CD4-positive, alpha-beta T cell (primary cell): ENCODE measurements at places on chromosomes 1 and 21.

DNA sequence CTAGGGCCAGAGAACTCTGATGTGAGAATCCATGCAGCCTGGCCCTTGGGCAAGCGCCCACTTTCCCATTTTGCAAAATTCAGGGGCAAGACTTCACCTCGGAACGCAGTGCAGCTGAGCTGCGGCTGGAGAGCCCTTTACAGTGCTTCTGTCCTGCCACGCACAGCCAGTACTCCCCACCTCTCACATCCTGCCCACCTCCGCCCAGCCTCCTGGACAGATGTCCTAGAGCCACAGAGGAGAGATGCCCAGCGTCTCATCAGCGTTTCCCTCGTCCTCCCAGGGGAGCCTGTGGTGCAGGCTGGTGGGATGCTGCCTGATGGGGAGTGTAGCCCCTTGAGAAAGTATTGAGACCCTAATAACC lies 29.6 kb downstream of the RUNX3 start:
- DNase-seq, result no peak

DNA sequence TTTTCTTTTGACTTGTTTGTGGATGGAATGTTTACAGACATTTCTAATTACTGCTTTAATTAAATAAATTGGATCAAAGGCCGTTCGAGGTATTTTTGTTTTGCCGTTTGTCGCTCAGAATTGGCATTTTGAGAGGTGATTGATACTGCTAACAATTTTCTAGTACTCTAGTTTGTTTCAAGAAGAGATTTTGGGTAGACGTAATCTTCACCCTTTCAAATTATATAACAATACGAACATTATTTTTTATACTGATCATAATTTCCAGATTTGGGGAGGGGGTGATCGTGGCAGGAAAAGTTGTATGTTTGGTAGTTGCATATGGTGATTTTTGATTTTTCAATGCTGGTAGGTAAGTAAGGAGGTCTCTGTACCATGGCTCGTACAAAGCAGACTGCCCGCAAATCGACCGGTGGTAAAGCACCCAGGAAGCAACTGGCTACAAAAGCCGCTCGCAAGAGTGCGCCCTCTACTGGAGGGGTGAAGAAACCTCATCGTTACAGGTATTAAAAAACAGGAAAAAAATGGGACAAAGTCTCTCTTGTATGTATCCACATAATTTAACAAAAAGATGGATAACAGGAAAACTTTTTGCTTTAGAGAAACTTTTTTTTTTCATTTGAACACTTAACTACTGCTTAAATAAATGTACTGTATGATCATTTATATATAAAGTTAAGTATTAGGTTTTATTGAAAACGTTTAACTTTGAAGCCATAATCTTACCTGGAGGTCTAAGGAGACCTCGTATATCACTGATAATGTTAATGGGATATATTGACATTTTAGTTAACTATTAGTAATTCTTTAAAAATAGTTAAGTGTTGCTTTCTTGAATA lies 1.7 kb downstream of the H3-3A start:
- no peak for DNase-seq

DNA sequence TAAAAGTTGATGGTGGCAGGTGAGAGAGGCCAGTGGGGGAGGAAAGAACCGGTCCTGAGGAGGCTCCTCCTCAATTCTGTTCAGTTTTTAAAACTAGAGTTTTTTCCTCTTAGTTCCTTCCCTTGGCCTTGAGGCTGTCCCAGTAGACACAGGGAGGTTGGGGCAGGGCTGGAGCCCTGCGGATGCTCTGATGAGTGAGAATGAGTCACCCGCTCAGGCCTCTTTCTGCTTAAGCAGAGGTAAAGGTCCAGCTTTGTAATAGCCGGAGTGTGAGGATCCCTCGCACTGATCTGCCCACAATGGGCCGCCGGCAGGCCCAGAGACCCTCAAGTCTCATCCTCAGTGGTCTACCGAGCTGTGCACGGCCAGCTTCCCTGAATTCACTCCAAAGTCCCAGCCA lies 49.6 kb upstream of the IRF2BP2 start:
- peak; percentile 51 for DNase-seq

DNA sequence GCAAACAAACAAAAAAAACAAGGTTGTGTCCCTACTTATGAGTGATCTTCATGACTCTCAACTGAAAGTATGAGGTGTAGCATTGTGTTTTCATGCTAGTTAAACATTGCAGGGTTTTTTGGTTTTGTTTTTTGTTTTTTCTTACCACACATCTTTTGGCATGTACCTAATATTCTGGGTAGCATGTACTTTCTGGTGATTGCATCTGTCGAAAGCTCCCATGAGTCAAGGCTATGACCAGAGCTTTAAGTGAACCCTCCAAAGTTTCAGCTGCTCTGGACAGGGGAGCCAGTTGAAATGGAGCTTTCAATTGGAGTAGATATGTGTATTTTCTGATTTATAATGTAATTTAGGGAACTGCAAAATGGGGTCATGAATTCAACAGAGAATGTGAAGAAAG lies 115.5 kb downstream of the KCNK2 start:
- DNase-seq, result no peak

DNA sequence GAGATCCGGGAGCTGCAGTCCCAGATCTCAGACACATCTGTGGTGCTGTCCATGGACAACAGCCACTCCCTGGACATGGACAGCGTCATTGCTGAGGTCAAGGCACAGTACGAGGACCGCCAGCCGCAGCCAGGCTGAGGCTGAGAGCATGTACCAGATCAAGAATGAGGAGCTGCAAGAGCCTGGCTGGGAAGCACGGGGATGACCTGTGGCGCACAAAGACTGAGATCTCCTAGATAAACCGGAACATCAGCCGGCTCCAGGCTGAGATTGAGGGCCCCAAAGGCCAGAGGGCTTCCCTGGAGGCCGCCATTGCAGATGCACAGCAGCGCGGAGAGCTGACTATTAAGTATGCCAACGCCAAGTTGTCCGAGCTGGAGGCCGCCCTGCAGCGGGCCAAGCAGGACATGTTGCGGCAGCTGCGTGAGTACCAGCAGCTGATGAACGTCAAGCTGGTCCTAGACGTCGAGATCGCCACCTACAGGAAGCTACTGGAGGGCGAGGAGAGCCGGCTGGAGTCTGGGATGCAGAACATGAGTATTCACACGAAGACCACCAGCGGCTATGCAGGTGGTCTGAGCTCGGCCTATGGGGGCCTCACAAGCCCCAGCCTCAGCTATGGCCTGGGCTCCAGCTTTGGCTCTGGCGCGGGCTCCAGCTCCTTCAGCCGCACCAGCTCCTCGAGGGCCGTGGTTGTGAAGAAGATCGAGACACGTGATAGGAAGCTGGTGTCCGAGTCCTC lies 25.5 kb downstream of the ETV3L start:
- peak; percentile 63 for DNase-seq

- DNase-seq, result no peak
Observed at GRCh38 chr1:154624746-154625643, 17.0 kb upstream of the ADAR start.

DNA sequence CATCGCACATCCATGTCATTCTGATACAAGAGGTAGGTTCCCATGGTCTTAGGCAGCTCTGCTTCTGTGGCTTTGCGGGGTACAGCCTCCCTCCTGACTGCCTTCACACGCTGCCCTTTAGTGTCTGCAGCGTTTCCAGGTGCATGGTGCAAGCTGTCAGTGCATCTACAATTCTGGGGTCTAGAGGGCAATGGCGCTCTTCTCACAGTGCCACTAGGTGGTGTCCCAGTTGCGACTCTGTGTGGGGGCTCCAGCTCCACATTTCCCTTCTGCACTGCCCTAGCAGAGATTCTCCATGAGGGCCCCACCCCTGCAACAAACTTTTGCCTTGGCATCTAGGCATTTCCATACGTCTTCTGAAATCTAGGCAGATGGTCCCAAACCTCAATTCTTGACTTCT lies 138.2 kb upstream of the BRINP3 start:
- no peak for DNase-seq

DNA sequence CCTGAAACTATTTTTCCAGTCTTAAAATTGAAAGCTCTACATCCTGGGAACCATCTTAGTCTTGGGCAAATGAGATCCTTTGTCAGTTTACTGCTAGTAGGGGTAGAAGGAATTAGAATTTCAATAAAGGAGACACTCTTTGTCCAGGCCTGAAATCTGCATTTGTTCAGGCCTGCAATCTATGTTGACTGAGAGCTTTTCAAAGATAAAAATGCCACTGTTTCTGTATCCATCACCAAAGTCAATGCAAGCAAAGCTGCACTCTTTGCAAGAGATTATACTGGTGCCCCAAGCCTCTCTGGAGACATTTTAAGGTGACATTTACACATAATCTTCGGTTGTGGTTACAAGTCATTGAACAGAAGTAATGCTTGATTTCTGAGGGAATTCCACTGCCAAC lies 135.7 kb downstream of the CTH start:
- DNase-seq, result no peak

- no peak for DNase-seq
Observed at GRCh38 chr1:104072915-104073371, 323.2 kb downstream of the AMY1C start.

DNA sequence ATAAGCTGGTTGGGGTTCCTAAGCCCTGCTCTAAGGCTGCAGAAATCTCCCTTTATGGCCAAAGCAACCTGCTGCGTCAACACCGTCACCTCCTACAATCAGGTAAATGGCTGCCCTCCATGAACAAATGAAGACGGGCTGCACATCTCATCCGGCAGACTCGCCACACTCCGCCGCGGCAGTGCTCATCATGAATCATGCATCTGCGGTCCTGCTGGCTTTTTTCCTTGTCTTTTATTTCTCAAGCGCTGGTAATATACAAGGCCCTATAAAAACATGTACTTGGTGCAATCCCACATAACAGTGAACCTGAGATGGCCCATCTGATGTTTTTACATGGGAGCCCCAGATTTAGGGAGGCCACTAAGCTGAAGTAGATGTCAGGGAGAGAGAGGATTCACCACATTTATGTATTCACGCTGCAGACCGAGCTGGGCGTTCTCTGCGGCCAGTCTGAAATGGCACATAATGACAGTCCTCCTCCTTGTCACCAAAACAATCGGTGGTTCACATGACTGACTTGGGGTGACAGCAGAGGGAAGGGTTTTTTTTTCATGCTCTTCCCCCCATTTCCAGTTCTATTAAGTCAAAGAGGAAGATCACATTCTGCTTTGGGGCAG lies 91.6 kb downstream of the KAZN start:
- no peak for DNase-seq

- no peak for DNase-seq
Observed at GRCh38 chr1:168561989-168562388, 14.4 kb upstream of the XCL1 start.

- DNase-seq, result no peak
Observed at GRCh38 chr21:34695434-34695833, 26.6 kb downstream of the CLIC6 start.

- no peak for DNase-seq
Observed at GRCh38 chr1:89842567-89843272, 21.9 kb downstream of the LRRC8D start.

- DNase-seq, result no peak
Observed at GRCh38 chr1:14466006-14466405, 132.5 kb upstream of the KAZN start.

DNA sequence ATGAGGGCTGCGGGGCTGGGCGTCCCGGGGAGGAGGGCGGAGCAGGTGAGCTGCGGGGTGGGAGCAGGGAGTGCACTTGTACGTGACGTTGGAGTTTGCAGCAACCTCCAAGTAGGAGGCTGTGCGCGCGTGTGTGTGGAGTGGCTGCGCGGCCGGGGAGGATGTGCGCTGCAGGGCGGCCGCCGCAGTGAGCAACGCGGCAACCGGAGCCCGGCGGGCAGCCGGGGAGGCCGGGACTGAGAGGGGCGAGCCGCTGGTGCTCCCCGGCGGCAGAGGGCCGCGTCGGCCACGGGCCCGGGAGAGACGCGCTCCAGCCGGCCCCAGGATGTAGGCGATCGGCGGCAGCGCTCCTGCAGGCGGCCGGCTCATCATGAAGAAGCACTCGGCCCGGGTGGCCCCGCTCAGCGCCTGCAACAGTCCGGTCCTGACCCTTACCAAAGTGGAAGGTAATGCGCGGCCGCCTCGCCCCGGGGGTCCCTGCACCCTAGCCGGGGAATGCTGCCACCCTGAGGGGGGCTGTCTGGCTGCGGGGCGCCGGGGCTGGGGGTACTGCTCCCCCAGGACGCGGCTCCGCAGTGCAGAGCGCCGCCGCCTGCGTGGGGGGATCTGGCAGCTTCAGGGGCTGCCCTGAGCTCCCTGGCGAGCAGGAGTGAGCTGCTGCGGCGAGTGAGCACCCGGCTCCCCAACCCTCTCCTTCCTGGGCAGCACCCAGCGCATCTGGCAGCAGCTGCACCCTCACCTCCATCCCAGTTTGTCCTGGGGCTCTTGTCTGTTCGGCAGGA lies 158.9 kb upstream of the COA6 start:
- DNase-seq, result peak; percentile 35

DNA sequence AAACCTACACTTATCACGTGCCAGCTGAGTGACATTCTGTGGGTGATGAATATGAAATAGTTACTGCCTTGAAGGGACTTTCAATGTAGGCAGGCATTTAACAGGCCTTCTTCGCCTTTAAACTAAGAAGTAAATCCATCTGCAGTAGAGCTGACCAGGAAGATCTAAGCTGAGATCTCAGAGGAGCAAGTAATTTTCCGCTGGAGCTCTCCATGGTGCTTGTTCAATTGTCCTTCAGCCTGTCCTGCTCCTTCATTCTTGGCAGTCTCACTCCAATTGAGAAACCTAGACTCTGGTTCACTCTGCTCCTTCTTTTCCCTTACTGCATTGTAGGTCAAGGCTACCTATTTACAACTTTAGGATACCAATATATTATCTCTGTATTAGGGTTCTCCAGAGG lies 183.5 kb downstream of the HMCN1 start:
- DNase-seq, result no peak

DNA sequence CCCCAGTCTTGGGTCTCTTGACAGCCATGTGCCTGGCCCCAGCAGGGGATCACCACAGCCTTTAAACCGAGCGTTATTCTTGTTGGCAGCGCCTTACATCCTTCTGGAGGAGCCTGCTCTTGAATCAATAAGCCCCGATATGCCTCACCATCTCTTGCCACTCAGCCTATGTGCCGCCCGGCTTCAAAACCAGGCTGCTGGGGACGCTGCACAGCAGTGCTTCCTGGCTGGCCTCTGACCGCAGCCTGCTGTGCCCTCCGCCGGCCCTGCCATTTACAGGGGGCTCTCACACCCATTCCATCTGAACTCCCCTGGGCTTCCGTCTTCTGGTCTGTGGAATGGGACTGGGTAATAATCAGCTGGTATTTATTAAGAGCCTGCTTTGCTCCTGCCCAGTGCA lies 3.0 kb upstream of the PEX10 start:
- peak; percentile 24 for DNase-seq

DNA sequence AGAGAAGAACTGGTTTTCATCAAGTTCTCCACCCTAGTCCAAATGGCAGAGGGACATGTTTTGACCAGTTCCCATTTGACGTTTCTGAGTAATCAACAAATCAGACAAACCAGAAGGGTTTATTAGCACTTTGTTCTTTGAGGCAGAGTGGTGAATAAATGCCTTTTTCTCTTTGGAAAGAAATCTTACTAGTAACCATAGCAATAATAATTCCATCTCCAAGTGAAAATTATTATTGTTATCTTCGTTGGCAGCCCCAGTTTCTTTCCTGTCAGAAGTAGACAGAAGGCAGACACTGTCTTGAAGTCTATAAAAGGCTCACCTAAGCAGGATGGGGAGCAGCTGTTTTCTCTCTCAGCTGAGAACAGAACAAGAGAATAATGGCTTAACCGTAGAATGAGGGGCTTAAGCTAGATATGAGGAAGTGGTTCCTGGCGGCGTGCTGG lies 391.6 kb downstream of the PBX1 start:
- DNase-seq, result no peak
